ENCODE measurements at places on chromosomes 2 and 18.

- H3K27ac ChIP-seq = no peak overlapping the region
- DNase-seq = no peak
- H3K4me3 ChIP-seq = no peak overlapping the region
- peaks cover 11% of the 10 kb centered on the region for H3K4me1 ChIP-seq
- no peaks in the 10 kb centered on the region for H3K27me3 ChIP-seq
Observed at GRCh38 chr2:9200633-9201015, 6.0 kb upstream of the ASAP2 start.

- H3K36me3 ChIP-seq = no peaks in the 10 kb centered on the region
- no peak overlapping the region for H3K4me3 ChIP-seq
- H3K27ac ChIP-seq = no peak overlapping the region
- DNase-seq = no peak
- no peaks in the 10 kb centered on the region for H3K4me1 ChIP-seq
Observed at GRCh38 chr2:126645211-126645618, 10.7 kb upstream of the GYPC start.

DNA sequence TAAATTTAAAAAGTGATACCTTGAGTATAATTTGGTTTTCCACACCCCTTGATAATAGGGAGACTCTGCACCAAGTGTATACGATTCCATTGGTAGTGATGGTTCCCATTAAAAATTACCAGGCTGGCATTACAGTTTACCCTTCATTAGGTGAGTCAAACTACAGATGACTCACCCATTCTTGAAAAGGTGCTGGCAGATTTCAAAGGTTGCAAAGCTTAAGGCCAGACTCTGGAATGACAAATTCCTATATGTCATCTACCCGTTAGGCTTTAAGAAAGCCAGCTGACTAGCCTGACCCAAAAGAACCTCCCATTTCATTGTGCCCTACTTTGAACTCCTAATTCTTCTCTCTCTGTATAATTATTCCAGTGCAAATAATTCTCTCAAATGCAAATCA lies 124.4 kb downstream of the LRRTM4 start:
- no peaks in the 10 kb centered on the region for H3K36me3 ChIP-seq
- H3K4me3 ChIP-seq = no peak overlapping the region
- no peaks in the 10 kb centered on the region for H3K4me1 ChIP-seq

GRCh38 chr2:37893327-37893726 lies 31.8 kb upstream of the RMDN2 start:
- no peaks in the 10 kb centered on the region for H3K27me3 ChIP-seq
- no peak overlapping the region for H3K27ac ChIP-seq
- no peak for DNase-seq
- no peaks in the 10 kb centered on the region for H3K36me3 ChIP-seq
- no peaks in the 10 kb centered on the region for H3K4me1 ChIP-seq

DNA sequence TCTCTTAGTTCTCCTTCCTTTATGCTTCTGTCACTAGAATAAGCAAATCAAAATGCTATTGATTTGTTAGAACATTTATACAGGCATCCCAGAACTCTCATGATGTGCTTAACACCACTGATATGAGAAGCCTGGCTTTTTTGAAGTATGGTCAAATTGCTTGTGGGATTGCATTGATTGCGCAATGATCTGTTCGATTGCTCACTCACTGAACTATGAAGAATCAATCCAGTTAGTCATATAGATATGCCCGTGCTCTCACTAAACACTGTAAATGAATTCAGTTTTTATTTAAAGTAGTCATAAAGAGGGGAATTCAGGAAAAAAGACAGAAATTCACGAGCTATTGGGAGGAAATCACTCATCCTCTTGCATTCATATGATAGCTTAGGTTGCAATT lies 1237.8 kb downstream of the SUCLG1 start:
- H3K36me3 ChIP-seq = no peaks in the 10 kb centered on the region
- H3K27ac ChIP-seq = no peak overlapping the region
- no peaks in the 10 kb centered on the region for H3K4me1 ChIP-seq
- no peak for DNase-seq

DNA sequence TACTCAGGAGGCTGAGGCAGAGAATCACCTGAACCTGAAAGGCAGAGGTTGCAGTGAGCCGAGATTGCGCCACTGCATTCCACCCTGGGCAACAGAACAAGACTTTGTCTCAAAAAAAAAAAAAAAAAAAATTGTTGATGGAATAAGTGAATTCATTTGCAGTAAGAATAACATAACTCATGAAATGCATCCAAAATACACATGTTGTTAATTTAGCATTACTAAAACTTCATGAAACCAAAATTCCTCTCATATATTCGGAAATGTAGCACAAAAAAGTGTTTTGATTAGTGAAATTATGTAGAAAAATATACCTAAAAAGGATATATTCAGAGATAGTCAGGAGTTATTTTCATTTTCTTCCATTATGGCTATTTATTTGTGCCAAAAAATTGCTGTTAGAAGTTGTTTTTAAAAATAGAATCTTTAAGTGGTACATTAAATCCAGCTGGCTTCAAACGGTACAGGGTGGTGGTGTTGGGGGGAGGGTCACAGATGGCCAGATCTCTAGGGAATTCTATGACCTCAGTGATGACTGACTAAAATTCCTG lies 78.2 kb upstream of the UGP2 start:
- no peaks in the 10 kb centered on the region for H3K27me3 ChIP-seq
- H3K27ac ChIP-seq = no peak overlapping the region
- no peak for DNase-seq
- no peak overlapping the region for H3K4me3 ChIP-seq
- no peaks in the 10 kb centered on the region for H3K4me1 ChIP-seq

All from RWPE2 (cell line).